ENCODE measurements at places on chromosomes 5 and 9.

GRCh38 chr9:36736648-36737047, 164.0 kb downstream of the MELK start:
- H3K27ac ChIP-seq = no peak overlapping the region
- no peaks in the 10 kb centered on the region for H3K27me3 ChIP-seq
- H3K4me3 ChIP-seq = no peak overlapping the region
- H3K4me1 ChIP-seq = no peaks in the 10 kb centered on the region
- no peaks in the 10 kb centered on the region for H3K36me3 ChIP-seq

GRCh38 chr9:134598884-134599245, 42.7 kb upstream of the COL5A1 start:
- no peaks in the 10 kb centered on the region for H3K27me3 ChIP-seq
- no peak for DNase-seq
- H3K4me3 ChIP-seq = no peak overlapping the region
- no peaks in the 10 kb centered on the region for H3K36me3 ChIP-seq
- no peak overlapping the region for H3K27ac ChIP-seq

DNA sequence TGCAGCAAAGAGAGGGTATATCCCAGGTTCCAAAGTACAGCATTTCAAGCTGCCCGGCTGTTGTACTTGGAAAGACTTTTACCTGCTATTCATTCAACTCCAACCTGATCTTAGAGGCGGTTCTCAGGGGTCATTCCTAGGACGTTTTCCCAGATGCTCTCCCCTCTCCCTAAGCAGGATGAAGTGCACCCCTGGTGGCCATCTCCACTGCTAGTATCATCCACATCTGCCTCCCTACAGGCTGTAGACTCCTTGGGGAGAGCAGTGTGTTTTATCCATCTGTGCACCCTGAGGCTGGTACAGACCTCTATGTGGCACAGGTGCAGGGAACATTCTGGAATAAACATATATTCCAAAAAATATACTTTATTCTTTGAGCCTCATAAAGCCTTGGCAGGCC, 56.8 kb downstream of the PTPN3 start:
- H3K27ac ChIP-seq = no peak overlapping the region
- H3K4me3 ChIP-seq = no peak overlapping the region
- DNase-seq = no peak
- H3K4me1 ChIP-seq = peaks cover 7% of the 10 kb centered on the region

GRCh38 chr9:121398374-121398773, 28.3 kb upstream of the STOM start:
- no peak for DNase-seq
- peak overlapping the region; percentile 22 for H3K27ac ChIP-seq
- no peak overlapping the region for H3K4me3 ChIP-seq
- no peaks in the 10 kb centered on the region for H3K36me3 ChIP-seq
- peaks cover 6% of the 10 kb centered on the region for H3K4me1 ChIP-seq

DNA sequence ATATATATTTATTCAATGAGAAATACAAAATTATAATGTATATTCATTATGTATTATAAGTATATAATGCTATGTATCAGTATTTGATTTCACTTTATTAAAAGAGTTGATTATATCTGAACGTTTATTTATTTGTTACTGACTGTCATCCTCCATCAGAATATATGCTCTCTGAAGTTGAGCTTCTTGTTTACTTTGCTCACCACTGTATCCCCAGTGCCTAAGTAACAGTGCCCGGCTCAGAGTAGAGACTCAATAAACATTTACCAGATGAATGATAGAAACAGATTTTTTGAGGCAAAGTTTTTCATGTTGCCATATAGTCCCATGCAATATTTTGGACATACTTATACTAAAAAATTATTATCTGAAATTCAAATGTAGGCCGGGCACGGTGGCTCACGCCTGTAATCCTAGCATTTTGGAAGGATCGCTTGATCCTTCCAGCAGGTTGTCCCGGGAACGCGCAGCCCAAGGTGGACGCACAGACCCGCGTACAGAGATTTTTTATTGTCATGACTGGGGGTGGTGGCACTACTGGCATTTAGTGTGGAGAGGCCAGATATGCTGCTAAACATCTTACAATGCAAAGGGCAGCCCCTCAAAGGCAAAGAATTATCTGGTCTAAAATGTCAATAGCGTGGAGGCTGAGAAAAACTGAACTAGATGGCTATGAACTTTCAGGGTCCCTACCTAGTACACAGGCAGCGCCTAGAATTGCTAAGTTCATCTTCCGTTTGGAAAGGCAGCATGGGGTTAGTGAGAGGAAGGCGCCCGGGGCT, 761 bp upstream of the DNAJC25 start:
- H3K4me1 ChIP-seq = peaks cover 43% of the 10 kb centered on the region
- no peaks in the 10 kb centered on the region for H3K36me3 ChIP-seq
- no peak for DNase-seq

GRCh38 chr9:68961587-68961986, 52.3 kb downstream of the PRKACG start:
- no peak overlapping the region for H3K4me3 ChIP-seq
- no peaks in the 10 kb centered on the region for H3K36me3 ChIP-seq
- no peak for DNase-seq
- H3K27me3 ChIP-seq = no peaks in the 10 kb centered on the region

GRCh38 chr5:174397206-174397605, 327.2 kb upstream of the MSX2 start:
- H3K36me3 ChIP-seq = no peaks in the 10 kb centered on the region
- DNase-seq = no peak
- H3K4me3 ChIP-seq = no peak overlapping the region
- H3K27ac ChIP-seq = no peak overlapping the region
- no peaks in the 10 kb centered on the region for H3K27me3 ChIP-seq

DNA sequence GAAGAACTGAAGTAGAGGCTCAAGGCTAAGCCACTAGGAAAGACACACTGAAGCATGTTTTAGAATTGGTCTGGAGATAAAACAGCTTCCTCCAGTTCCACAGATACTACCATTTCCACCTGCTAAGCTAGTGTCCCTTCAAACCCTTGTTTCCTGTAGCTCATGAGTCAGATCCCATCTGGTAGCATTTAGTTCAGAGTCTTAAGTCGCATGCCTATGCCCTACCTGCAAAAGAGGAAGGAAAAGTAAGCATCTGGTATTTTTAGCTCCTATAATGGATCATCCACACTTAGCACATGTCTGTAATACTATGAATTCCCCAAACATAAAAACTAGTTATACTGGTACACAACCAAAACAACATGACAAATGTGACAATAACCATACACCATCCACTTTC, 92.1 kb downstream of the CDKN2A start:
- no peak for DNase-seq
- no peak overlapping the region for H3K27ac ChIP-seq
- no peaks in the 10 kb centered on the region for H3K27me3 ChIP-seq
- no peaks in the 10 kb centered on the region for H3K4me1 ChIP-seq

DNA sequence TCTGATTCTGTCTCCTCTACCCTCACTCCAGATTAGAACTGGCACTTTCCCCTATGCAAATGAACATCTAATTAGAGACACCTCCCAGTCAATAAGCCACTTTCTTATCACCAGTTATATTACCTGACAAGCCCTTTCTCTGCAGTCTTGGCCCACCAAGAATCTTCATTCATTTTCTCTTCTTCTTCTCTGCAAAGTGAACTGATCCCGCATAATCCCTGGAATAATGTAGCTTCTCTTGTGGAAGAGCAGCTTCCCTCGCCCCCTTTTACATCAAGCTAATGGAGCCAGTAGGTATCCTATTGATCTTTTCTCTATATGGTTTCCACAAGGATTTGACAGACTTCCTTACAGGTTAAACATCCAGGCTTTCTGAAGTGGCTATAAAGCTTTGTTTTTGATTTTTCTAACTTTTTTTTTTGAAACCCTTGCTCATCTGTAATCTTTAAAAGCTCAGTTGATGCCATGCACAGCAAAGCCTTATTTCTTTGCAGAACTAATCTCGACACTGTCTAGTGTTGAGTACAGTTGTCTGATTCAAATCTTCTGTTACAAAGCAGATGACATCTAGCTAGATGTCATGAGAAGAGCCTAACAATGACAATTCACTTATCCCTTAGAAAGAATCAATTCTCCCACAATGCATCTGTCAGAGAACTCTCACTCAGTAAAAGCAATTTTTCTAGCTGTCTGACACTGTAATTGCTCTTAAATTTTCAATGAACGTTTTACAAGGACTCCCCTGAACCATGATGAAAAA, 281.4 kb downstream of the ISL1 start:
- no peaks in the 10 kb centered on the region for H3K27me3 ChIP-seq
- no peak overlapping the region for H3K27ac ChIP-seq
- no peak for DNase-seq
- H3K4me1 ChIP-seq = no peaks in the 10 kb centered on the region

DNA sequence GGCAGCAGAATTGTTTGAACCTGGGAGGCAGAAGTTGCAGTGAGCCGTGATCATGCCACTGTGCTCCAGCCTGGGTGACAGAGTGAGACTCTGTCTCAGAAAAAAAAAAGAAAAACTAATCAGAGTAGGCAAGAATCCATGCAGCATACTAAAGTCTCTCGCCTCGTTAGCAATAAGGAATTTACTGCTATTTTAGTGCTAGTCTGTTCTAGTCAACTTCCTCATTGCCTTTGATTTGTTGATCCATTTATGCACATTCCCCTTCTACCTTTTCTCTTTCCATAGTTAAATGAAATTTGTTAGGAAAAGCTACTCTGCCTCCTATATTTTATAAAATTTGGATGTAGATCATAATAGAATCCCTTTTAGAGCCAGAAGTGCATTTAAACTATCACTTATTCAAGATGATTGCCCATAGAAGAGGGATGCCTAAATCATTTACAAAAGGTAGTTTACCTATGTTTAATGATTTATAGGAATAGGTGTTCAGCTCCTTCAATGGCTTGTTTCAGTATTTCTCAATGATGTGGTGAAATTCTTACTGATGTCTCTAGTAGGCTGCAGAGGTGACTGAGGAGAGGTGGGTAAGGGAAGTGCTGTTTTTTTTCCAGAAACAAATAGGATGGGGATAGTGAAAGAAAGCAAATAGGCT, 1.9 kb downstream of the LRRC19 start:
- H3K27me3 ChIP-seq = no peaks in the 10 kb centered on the region
- no peak for DNase-seq
- H3K4me1 ChIP-seq = no peaks in the 10 kb centered on the region
- H3K27ac ChIP-seq = no peak overlapping the region
- peaks cover 3% of the 10 kb centered on the region for H3K36me3 ChIP-seq

GRCh38 chr5:75706016-75706415, 11.2 kb downstream of the POC5 start:
- no peaks in the 10 kb centered on the region for H3K4me1 ChIP-seq
- no peaks in the 10 kb centered on the region for H3K36me3 ChIP-seq
- DNase-seq = no peak
- H3K27ac ChIP-seq = no peak overlapping the region

GRCh38 chr9:131875828-131876485, 136.1 kb upstream of the RAPGEF1 start:
- no peaks in the 10 kb centered on the region for H3K36me3 ChIP-seq
- no peak overlapping the region for H3K4me3 ChIP-seq
- no peaks in the 10 kb centered on the region for H3K27me3 ChIP-seq
- H3K27ac ChIP-seq = no peak overlapping the region
- H3K4me1 ChIP-seq = no peaks in the 10 kb centered on the region

- H3K4me1 ChIP-seq = no peaks in the 10 kb centered on the region
- DNase-seq = no peak
- no peaks in the 10 kb centered on the region for H3K27me3 ChIP-seq
- no peak overlapping the region for H3K27ac ChIP-seq
- H3K36me3 ChIP-seq = no peaks in the 10 kb centered on the region
- H3K4me3 ChIP-seq = no peak overlapping the region
Observed at GRCh38 chr5:156120777-156121176, 206.2 kb upstream of the SGCD start.

DNA sequence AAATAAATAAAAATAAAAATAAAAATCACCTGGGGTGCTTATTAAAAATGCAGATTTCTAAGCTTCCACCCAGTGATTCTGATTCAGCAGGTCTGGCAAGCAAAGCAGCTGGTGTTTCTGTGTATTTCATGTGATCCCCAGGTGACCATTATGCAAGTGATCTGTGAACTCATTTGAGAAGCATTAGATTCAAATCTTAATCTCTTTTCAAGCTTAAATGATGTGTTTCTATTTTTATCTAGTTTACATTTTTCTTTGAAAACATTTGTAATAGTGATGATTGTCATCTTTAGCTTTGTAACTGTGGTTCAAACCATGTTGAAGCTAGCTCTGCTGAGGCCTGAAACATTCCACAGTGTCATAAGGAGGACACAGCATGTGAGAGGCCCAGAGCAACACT, 804.8 kb upstream of the ZNF608 start:
- no peak overlapping the region for H3K27ac ChIP-seq
- no peak overlapping the region for H3K4me3 ChIP-seq
- DNase-seq = no peak
- H3K36me3 ChIP-seq = no peaks in the 10 kb centered on the region
- no peaks in the 10 kb centered on the region for H3K27me3 ChIP-seq

- peak overlapping the region; percentile 48 for H3K4me3 ChIP-seq
- H3K27me3 ChIP-seq = no peaks in the 10 kb centered on the region
- DNase-seq = no peak
- H3K4me1 ChIP-seq = peaks cover 97% of the 10 kb centered on the region
Observed at GRCh38 chr5:139658928-139659667, 10.9 kb downstream of the CXXC5 start.

GRCh38 chr5:54294097-54294667, 16.2 kb downstream of the ARL15 start:
- H3K4me1 ChIP-seq = peaks cover 21% of the 10 kb centered on the region
- H3K27ac ChIP-seq = no peak overlapping the region
- no peaks in the 10 kb centered on the region for H3K36me3 ChIP-seq

GRCh38 chr5:145324101-145324500, 511.0 kb downstream of the PRELID2 start:
- DNase-seq = no peak
- no peak overlapping the region for H3K27ac ChIP-seq
- H3K4me1 ChIP-seq = no peaks in the 10 kb centered on the region

- H3K27ac ChIP-seq = no peak overlapping the region
- no peaks in the 10 kb centered on the region for H3K27me3 ChIP-seq
- DNase-seq = no peak
- no peaks in the 10 kb centered on the region for H3K4me1 ChIP-seq
- H3K36me3 ChIP-seq = no peaks in the 10 kb centered on the region
- no peak overlapping the region for H3K4me3 ChIP-seq
Observed at GRCh38 chr5:126335886-126336285, 87.3 kb upstream of the GRAMD2B start.

- no peak overlapping the region for H3K27ac ChIP-seq
- no peak for DNase-seq
- H3K4me1 ChIP-seq = peaks cover 15% of the 10 kb centered on the region
Observed at GRCh38 chr5:71782393-71782770, 63.3 kb downstream of the CARTPT start.

DNA sequence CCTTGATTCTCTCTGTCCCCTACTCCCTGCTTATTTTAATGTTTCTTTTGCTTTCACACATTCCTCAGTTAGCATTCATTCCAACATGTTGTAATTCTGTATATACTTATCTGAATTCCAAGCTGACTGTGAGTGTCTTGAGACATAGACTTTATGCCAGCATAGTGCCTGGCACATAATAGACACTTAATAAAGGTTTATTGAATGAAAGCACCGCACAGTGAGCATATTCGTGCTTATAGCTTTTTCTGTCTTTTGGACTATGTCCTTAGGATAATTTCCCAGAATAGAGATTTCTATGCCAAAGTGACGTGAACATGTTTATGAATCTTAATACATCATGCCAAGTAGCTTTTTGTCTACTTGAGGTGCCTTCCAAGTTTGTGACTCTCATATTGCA, 174.6 kb downstream of the CD180 start:
- H3K27ac ChIP-seq = no peak overlapping the region
- no peaks in the 10 kb centered on the region for H3K27me3 ChIP-seq
- no peak overlapping the region for H3K4me3 ChIP-seq
- H3K36me3 ChIP-seq = no peaks in the 10 kb centered on the region
- peaks cover 21% of the 10 kb centered on the region for H3K4me1 ChIP-seq

Measured in vagina (tissue), 2 donors.